Activated T-cell treated with anti-CD3 and anti-CD28 coated beads, Interleukin-2, amount 50 U/mL, for 24 hours (primary cell): ENCODE measurements at places on chromosomes 2 and 18.

- no peaks in the 10 kb centered on the region for H3K4me1 ChIP-seq
- no peaks in the 10 kb centered on the region for H3K36me3 ChIP-seq
- no peak overlapping the region for H3K27ac ChIP-seq
- H3K4me3 ChIP-seq = no peak overlapping the region
- no peak for DNase-seq
- no peaks in the 10 kb centered on the region for H3K27me3 ChIP-seq
Measured at GRCh38 chr2:26513261-26513660, 35.3 kb upstream of the OTOF start.

DNA sequence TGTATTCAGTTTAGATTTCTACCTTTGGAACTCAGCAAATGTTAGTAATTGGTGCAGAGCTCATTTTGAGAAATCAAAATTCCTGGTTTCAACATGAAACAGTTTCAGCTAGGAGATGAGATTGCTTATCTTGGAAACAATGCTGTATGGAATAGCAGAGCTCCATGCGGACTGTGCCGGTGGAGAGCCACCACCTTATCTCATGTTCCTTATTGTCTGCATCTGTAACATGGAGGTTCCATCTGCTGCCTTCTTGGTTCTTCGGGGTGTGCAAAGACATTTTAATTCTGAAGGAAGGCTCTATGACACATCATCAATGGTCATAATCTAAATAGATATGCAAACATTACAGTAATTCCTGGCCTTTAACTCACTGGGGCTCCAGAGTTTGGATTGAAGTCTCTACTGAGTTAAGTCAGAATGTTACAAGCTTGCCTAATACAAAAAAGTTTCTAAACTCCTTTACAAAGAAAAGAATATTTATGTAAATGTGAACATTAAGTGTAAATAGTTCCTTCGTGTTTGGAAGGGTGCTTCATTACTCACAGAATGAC, 65.3 kb downstream of the PRKRA start:
- no peaks in the 10 kb centered on the region for H3K27me3 ChIP-seq
- no peak overlapping the region for H3K27ac ChIP-seq
- H3K36me3 ChIP-seq = no peaks in the 10 kb centered on the region
- H3K4me1 ChIP-seq = peaks cover 5% of the 10 kb centered on the region
- no peak for DNase-seq

DNA sequence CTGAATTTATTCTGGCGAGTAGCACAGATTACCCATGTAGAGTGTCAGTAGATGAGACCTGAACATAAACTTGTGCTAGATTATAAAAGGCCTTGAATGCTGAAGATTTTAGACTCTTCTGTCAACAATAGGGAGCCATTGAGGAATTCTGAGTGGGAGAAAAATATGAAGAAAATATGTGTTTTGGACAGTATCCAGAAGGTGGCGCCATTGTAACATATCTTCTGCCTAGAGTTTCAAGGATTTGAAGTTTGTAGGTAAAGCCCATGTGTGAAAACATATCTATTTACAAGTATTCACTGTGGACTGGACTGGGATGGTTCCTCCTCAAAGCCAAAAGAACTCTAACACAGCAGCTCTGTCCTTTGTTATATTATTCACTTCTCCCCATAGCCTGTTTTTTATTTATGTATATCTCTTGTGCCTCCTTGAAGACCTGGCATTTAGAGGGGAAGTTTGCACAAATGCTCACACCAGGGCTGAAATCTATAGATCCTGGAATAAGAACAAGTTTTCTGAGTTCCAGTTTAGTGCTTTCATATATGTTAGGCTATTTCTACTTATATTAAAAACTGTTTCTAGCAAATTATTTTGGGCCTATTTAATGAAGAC, 124.9 kb downstream of the RDH14 start:
- H3K4me3 ChIP-seq = no peak overlapping the region
- no peaks in the 10 kb centered on the region for H3K36me3 ChIP-seq
- no peak overlapping the region for H3K27ac ChIP-seq

DNA sequence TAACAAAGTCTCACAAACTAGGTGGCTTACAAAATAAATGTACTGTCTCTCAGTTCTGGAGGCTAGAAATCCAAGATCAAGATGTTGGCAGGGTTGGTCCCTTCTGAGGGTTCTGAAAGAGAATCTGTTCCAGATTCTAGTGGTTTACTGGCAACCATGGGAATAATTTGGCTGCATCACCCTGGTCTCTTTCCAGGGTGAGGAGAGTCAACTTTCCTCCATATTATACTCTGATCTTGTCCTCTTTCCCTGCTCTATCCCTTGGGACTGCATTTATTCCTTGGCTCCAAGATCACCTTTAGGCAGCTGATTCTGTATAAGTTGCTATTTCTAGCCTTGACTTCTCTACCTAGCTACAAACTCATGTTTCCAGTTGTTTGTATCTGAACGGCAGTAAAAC, 35.2 kb downstream of the SLC40A1 start:
- no peak for DNase-seq
- no peaks in the 10 kb centered on the region for H3K36me3 ChIP-seq
- no peak overlapping the region for H3K4me3 ChIP-seq
- no peaks in the 10 kb centered on the region for H3K27me3 ChIP-seq
- H3K4me1 ChIP-seq = no peaks in the 10 kb centered on the region

GRCh38 chr2:100174026-100174431, 31.6 kb upstream of the AFF3 start:
- no peaks in the 10 kb centered on the region for H3K36me3 ChIP-seq
- no peak overlapping the region for H3K27ac ChIP-seq
- no peak overlapping the region for H3K4me3 ChIP-seq
- H3K4me1 ChIP-seq = no peaks in the 10 kb centered on the region
- no peak for DNase-seq

DNA sequence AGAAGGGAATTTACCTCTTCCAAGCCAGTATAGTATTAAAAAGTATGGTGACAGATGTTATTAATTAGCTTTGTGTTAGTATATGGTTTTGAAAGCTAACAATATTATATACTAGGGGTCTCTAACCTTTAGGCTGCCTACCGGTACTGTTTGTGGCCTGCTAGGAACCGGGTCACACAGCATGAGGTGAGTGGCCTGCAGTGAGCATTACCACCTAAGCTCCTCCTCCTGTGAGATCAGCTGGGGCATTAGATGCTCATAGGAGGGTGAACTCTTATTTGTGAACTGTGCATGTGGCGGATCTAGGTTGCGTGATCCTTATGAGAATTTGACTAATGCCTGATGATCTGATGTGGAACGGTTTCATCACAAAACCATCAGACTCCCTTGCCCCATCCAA, 583.4 kb upstream of the CDH2 start:
- H3K36me3 ChIP-seq = no peaks in the 10 kb centered on the region
- H3K4me1 ChIP-seq = no peaks in the 10 kb centered on the region
- no peak for DNase-seq
- no peak overlapping the region for H3K4me3 ChIP-seq
- no peak overlapping the region for H3K27ac ChIP-seq

GRCh38 chr18:42080340-42080739, 125.3 kb downstream of the PIK3C3 start:
- no peak overlapping the region for H3K4me3 ChIP-seq
- peaks cover 72% of the 10 kb centered on the region for H3K36me3 ChIP-seq
- no peak overlapping the region for H3K27ac ChIP-seq

DNA sequence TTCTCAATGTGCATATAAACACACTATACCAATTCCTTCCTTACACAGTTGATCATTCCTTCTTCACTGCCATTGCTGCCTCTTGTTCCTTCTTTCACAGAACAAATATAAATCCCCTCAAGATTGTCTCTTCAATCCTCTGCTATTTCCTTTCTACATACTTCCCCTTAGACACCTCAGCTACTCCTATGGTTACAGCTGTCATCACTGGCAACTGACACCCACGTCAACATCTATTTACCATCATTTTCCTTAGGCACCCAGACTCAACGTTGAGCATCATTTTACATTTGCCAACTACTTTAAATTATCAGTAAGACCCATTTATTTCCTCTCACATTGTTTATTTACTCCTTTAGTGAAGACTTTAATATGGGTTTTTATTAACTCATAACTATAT, 488.8 kb upstream of the FSHR start:
- H3K4me1 ChIP-seq = no peaks in the 10 kb centered on the region
- H3K27ac ChIP-seq = no peak overlapping the region
- DNase-seq = no peak
- H3K36me3 ChIP-seq = no peaks in the 10 kb centered on the region
- no peak overlapping the region for H3K4me3 ChIP-seq
- no peaks in the 10 kb centered on the region for H3K27me3 ChIP-seq

DNA sequence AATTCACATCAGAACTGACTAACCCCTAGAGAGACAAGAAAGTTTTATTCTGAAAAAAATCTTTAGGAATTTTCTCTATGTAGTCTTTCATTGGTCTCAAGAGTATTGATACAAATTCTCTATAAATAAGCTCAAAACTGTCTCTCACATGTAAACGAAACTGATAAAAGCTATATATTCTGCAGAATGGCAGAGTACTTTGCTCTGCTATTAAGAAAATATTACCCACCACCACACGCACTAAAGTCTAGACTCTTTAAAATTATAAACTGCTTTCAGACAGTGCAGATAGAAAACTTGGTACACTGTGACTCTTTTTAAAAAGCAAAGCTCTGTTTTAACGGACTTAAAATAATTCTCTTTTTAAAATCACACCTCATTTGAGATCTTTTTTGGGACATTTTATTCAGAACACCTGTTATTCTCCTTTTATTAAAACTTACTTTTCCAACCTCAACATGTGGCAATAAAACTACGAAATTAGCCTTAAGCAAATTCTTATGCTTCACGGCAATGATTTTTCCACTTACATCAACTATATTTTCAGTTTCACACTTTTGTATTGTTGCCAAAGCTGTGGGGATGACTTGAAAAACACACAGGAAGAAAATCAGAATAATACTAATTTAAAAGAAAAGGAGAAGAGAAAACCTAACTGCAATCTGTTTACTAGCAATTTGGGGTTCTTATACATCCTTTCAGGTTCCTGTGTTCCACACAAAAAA, 58.0 kb downstream of the CCDC88A start:
- H3K4me3 ChIP-seq = no peak overlapping the region
- no peaks in the 10 kb centered on the region for H3K4me1 ChIP-seq
- no peaks in the 10 kb centered on the region for H3K27me3 ChIP-seq
- H3K36me3 ChIP-seq = no peaks in the 10 kb centered on the region
- no peak overlapping the region for H3K27ac ChIP-seq
- DNase-seq = no peak

DNA sequence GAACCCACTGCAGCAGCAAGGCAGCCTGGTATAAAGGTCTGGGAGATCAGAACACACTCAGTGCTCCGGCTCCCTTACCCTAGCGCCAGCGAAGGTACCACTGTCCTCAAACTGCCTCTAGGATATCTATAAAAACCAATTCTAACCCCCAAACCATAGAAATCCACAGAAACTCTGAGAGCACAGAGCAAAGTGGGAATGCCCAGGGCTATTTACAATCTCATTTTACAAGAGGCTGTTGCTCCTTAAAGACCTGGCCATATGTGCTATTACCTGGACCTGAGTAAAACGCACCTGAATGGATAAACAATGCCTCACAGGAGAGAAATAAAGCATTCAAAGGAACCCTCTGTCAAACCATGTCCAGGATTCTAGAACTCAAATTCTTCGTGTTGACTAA, 4.3 kb downstream of the STK39 start:
- peak overlapping the region; percentile 51 for H3K27ac ChIP-seq
- no peak for DNase-seq
- peaks cover 37% of the 10 kb centered on the region for H3K4me1 ChIP-seq
- H3K27me3 ChIP-seq = no peaks in the 10 kb centered on the region
- H3K4me3 ChIP-seq = peak overlapping the region; percentile 20

DNA sequence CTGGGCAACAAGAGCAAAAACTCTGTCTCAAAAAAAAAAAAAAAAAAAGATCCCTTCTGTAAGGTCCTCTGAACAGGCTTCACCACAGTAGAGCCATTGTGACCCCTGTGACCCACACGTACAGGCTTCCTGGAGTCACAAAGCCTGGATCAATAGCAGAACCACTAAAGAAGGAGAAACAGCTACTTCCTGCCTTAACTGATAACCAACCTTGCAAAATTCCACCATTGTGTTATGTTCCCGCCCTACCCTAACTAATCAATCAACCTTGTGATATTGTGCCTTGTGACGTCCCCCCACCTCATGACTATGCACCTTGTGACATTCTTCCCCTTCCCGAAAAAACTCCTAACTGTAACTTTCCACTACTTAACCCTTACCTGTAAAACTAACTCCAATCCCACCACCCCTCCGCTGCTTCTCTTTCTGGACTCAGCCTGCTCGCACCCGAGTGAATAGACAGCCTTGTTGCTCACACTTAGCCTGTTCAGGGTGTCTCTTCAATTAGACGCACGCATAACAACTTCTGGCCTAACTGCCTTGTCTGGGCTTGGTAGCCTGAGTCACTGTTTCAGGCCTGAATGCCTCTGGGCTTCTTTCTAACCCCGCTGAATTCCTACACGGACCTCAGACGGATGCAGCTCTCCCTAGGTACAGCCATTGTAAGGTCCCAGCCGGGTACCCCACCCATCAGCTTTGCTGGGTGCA, 13.9 kb downstream of the SCYGR8 start:
- H3K4me1 ChIP-seq = no peaks in the 10 kb centered on the region
- no peak overlapping the region for H3K4me3 ChIP-seq
- no peaks in the 10 kb centered on the region for H3K36me3 ChIP-seq
- no peak for DNase-seq
- no peak overlapping the region for H3K27ac ChIP-seq
- H3K27me3 ChIP-seq = peaks cover 4% of the 10 kb centered on the region

GRCh38 chr2:166614503-166614902, 120.5 kb upstream of the SCN7A start:
- no peak for DNase-seq
- H3K27ac ChIP-seq = no peak overlapping the region
- no peaks in the 10 kb centered on the region for H3K36me3 ChIP-seq
- peaks cover 13% of the 10 kb centered on the region for H3K4me1 ChIP-seq
- peaks cover 18% of the 10 kb centered on the region for H3K27me3 ChIP-seq

GRCh38 chr2:178233428-178233827, 39.1 kb downstream of the OSBPL6 start:
- no peak overlapping the region for H3K4me3 ChIP-seq
- DNase-seq = no peak
- H3K4me1 ChIP-seq = no peaks in the 10 kb centered on the region
- no peaks in the 10 kb centered on the region for H3K27me3 ChIP-seq

DNA sequence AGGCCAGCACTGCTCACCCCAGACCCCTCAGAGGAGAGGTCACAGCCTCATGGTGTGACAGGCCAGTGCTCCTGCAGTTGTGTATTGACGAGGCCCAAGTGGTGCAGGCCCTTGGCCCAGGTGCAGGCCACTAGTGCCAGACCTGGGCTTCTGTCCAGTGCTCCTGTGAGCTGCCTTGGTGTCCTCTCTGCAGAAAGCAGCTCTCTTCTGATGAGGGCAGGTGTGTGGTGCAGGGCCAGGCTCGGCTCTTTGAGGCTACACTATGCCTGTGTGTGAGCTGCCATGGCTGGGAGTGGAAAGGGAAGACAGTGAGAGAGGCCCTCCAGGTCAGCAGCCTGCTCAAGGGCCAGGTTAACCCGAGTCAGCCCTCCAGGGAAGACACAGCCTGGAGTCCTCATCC, 17.1 kb downstream of the EHD3 start:
- H3K36me3 ChIP-seq = no peaks in the 10 kb centered on the region
- no peak overlapping the region for H3K27ac ChIP-seq
- no peak for DNase-seq
- no peak overlapping the region for H3K4me3 ChIP-seq
- no peaks in the 10 kb centered on the region for H3K27me3 ChIP-seq
